ENCODE measurements at places on chromosomes 3 and 15.

DNA sequence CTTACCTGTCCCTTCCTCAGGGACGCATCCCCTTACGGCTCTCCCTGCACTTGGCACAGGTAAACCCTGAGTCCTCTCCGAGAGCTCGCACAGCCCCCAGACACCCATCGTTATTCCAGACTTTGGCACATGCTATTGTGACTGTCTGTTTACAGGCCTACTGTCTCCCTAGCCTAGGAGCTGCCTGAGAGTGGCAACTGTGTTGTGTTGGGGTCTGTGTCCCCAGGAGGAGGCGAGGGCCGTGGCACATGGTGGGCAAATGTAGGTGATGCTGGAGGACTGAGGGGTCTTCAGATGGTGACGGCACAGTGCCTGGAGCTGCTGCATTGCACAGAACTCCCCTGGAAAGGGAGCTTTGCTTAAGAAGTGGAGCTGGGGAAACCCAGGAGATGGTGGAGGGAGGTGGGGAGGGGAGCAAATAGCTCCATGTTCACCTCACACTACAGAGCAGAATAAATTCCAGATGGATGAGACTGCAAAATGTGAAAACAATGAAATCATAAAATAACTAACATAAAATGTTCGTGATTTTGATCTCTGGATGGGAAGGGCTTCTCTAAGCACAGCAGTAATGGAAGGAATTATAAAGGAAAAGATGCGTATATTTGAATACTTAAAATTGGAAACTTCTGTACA lies 96.5 kb downstream of the SMAD6 start:
- no peak for DNase-seq

- DNase-seq, result no peak
Observed at GRCh38 chr3:152319831-152320617, 51.3 kb downstream of the MBNL1 start.

DNA sequence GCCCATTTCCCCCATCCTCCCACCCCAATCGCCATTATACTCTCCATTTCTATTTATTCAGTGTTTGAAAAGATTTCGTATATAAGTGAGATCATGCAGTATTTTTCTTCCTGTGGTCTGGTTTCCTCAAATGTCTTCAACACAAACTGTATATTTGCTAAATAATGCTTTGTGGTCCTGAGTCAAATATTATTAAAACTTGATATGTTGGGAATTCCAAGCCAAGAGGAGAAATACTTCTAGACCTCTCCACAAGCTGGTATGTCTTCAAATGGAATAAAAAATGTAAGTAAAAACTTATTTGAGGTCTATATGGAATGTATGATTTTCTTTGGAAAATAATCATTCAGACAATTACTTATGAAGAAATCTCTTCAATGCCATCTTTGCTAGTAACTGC lies 122.5 kb upstream of the TSC22D2 start:
- DNase-seq, result no peak

DNA sequence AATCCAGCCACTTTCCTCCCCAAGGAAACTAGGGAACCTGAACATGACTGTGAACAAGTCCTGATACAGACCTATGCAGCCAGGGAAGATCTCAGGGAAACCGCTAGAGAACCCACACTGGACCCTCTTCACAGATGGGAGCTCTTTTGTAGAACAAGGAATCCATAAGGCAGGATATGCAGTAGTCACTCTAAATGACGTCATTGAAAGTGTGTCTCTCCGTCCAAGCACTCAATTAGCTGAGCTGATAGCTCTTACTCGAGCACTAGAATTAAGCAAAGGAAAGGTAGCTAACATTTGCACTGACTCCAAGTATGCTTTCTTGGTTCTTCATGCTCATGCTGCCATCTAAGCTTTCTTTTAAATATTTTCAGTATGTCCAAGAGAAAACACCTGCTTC lies 10.0 kb upstream of the SMCO1 start:
- DNase-seq, result no peak

DNA sequence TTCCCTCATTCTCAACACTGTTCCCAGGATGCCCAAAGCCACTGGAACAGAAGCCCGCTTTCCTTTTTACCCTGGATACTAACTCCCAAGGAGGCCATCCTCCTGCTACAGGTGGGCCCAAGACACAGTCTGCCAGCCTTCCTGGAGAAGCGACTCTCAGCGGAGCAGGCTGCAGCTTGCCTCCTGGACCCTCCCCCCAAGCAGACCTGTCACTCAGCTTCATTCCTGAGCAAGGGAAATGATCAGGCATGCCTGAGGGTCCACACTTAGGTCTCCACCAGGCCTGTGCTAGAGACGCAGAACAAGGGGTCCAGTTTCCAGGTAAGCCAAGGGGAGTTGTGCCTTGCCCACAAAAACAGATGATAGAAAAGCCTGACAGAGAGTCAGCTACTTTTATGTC lies 62.8 kb downstream of the SLCO2A1 start:
- no peak for DNase-seq

GRCh38 chr15:50939911-50940310 lies 31.4 kb downstream of the AP4E1 start:
- DNase-seq, result no peak

GRCh38 chr3:17092583-17092933 lies 207.8 kb downstream of the PLCL2 start:
- no peak for DNase-seq

DNA sequence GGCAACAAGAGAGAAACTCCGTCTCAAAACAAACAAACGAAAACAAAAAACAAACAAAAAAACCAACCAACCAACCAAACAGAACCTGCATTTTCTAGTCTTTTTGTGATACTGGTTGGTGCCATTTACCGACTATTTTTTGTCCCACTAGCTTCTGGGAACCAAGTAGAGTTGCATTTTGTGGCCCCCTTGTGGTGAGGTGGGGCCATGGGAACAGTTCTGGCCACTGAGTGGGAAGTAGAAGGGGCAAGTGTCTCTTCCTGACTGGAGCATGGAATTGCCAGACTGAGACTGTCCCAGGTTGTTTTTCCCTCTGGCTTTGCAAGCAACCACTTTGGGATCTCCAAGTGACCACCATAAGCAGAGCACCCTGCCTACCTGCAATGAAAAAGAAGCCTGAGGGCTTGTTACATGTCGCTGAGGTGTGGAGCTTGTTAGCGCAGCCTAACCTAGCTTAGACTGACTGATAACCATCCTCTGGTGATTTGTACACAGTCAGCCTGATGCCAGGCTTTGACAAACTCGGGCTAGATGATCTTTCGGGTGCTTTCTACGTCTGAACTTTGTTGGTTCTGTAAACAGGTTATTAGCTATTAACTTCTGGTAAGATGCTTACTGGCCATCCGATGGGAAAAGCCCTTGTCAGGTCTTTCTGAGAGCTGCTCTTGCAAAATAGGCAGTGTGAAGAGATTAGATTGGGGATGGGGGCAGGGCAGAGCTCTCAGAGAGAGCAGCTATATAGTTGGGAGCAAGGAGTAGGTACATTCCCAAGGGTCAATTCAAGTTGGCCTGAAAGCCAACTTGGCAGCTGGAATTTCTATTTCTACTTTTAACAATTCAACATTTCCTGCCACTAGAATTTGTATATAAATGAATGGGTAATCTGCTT lies 172.2 kb downstream of the SSR3 start:
- DNase-seq, result peak; percentile 4

- no peak for DNase-seq
Observed at GRCh38 chr15:67224889-67225288, 29.6 kb downstream of the AAGAB start.

DNA sequence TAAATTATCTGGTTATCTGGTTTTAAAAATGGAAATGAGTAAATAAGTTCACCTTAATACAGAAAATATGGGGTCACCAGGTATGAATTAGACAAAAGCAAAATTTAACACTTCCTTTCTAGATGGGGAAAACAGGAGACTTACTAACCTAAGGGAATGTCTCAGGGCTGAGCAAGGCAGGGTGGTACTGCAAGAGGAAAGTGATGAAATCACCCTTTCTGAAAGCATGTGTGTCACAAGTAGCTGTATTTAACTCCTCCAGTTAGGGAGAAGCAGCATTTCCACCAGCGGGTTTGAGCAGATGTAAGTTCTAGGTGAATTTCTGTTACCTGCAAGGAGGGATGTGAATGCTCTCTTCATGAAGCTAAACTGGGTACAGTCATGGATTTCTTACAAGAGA lies 629.1 kb downstream of the MECOM start:
- DNase-seq, result no peak

- no peak for DNase-seq
Observed at GRCh38 chr3:183218826-183219225, 34.2 kb upstream of the B3GNT5 start.

- no peak for DNase-seq
Observed at GRCh38 chr3:172262991-172263608, 185.2 kb downstream of the GHSR start.

DNA sequence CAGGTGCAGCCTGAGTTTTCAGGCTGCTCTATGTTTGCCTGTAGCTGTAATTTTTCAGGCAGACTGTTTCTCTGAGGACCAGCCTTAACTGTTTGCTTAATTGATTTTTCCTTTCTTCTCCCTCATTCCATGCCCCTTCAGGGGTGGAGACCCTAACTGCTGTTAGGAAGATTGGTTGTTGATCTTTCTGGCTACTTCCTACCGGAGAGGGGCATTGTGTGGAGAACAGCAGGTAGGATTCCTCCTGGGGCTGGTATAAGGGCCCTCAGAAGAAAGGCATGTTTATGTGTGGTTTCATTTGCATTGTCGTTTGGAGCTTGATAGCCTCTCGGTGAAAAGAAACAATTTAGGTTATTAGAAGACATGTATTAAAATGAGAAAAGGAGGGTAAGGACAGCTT lies 56.9 kb upstream of the GOLGA6L2 start:
- DNase-seq, result peak; percentile 83

DNA sequence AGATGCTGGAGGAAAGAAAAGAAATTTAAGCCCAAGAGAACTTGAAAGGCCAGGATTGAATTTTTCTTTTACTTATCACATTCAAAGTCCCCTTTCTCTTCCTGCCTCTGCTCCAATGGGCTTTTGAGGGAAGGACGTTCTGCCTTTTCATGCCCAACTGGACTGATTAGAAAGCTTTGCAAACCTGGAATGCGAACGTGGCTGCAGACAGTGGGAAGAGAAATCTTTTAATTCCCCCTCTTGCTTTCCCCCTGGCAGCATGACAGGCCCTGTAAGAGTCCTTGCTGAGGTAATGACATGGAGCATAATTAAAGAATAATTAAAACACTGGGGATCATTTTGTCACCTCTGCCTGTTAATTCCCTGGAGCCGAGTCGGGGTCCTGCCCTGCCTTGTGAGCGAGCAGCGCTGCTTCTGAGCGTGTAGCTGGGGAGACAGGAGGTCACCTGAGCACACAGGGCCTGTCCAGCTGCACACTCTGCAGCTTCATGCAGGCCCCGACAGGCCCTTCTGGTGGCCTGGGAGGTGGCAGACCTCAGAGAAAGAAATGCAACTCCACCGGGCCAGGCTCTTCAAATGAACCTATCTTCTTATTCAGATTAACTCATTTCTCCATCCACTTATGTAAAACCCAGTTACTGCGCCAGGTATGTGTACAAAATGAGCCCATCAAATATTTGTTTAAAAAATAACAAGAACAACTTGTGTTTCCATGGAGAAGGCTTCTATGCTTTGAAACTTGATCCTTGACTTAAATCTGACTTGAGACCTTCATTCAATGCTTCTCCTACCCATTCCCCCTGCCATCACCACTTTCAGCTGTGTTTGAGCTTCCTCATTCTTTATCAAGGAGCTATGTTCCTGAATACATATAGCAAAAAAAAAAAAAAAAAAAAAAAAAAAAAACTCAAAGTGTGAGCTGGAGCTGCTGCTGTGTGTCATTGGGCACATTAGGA lies 628.2 kb upstream of the CFAP20DC start:
- peak; percentile 12 for DNase-seq

DNA sequence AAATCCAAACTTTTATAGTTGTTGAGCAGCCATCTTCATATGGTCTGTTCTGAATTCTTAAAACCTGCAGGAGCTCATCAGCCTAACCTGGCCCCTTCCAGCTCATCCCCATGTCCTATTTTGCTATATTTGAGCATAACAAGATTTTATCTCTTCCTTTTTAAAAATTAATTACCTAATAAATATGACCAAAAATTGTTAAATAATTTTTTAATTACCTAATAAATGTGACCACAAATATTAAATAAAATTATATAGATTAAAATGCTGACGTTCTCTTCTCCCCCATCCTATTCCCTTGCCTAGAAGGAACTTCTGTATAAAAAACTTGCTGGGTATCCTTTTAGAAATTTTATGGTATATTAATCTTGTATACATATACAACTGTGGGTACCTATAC lies 43.7 kb downstream of the OXNAD1 start:
- DNase-seq, result no peak
